ENCODE measurements at places on chromosomes 3 and 15. TPM values are rescaled to one million over a fixed set of nuclear protein-coding genes. Genes with fewer than 3 reads are reported as not detected.

DNA sequence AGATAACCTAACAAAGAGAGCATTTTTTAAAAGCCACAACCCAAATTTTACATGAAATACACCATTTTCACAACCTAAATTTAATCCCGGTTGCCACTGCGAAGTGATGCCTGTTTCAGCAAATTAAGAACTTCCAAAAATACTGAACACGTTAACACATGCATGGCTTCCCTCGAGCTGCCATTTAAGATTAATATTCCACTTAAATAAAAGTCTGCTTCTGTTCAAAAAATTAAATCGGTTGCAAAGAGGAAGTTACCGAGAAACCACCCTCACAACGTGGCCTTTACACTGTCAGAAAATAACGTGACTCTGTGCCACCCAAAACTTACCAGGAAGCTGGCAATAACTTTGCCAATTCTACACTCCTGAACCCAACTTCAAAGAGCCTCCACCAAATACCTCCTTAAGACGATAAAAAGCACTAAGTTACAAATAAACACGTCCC lies 1.2 kb downstream of the TBL1XR1 start:
- DNase-seq = peak; percentile 72

TRH gene
- total RNA-seq = not detected

NRROS gene
- total RNA-seq = 3.7 TPM

DNA sequence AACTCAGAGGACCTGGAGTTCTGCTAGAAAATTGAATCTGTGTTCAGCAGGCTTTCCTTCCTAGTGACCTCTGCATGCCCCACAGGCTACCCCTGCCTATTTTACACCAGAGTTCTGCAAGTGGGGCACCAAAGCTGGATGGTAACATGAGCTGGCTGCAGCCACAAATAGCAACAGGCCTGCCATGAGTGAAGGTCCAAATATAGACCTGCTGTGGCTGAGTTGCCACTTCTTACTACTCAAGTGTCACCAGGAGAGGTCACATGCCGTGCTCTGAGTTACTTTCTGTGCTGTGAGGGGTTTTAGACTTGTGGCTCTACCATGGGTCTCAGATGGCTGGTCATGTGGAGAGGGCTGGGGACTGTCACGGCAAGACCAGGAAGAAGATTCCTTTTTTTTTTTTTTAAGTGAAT lies at the start of gene FSD2:
TSS of gene FSD2 (minus strand) at position 76 of the 413 bp plus-strand sequence. CDS start 18,679 bp downstream, outside the sequence.
- DNase-seq = peak; percentile 89

DNA sequence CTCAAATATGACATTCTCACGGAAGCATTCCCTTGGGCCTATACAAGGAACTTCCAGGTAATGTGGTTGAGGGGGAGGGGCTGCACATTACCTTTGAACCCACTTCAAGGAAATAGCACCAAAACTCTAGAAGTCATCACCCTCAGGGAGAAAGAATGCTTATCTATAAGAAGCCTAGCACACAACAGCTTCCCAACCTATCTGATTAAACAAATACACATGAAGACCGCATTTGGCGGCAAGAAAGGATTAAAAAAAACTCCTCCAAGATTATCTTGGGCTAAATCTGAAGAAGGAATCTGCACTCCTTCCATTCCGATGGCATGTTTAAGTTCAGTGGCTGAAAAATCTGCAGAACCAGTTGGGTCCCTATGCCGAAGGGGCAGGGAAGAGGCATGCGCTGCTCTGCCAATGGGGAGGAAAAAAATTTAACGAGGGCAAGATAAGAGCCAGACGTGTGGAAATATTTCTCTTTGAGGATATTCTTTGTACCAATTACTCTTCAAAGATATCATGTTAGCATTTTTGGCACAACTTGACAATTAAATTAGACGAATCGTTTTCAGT lies 82.0 kb upstream of the WNT5A start:
- DNase-seq = no peak

RBP2 gene
- total RNA-seq = not detected

DNA sequence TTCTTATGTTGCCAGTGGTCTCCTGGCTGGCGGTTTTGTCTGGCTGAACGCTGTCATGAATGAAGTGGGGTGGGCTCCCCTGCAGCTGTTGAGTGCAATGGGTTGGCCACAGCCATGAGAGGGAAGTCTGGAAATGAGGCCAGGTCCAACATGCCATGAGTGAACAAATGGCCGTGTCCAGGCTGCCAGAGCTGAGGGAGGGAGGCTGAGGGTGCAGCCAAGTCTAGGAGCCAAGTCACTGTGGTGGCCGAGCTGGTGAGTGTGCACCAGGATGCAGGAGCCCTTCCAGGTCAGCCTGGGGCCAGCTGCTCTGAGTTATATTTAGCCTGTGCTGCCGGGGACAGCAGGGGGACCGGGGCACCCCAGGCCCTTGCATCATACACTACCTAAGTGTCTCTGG lies 24.7 kb upstream of the PRR23E start:
- DNase-seq = no peak

DNA sequence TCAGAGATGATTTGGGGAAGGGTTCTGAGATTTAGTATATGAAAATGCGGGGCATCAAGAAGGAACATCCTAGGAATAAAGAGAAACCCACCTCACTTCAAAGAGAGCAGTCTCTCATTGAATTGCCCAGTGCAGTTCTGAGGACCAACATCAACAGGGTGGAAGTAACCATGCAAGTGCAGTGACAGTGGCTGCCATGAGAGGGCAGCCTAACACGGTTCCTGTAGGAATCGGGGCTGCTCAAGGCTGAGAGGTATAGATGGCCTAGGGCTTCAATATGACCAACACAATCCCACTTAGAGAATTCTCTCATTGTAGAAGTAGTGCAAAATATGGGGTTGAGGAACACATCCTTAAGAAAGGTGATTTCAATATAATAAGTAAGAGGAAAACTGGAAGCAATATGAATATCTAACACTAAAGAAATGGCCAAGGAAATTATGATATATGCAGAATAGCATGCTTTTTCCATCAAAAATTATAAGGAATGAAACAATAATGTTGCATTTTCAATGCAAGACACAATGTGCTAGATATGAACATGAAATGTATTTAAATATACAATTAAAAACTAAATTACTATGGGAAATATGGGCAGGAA lies 51.1 kb upstream of the ARRDC4 start:
- DNase-seq = peak; percentile 51

- DNase-seq = no peak
These were observed 41.0 kb downstream of the FLNB start for GRCh38 chr3:58049143-58049785.

GRCh38 chr3:127462111-127462655 lies 128.3 kb downstream of the TPRA1 start:
- DNase-seq = no peak

MAP6D1 gene
- total RNA-seq = 1.1 TPM

GRCh38 chr3:169278092-169278491 lies 385.4 kb downstream of the MECOM start:
- DNase-seq = no peak

- DNase-seq = no peak
These were observed 51.0 kb downstream of the REC114 start for GRCh38 chr15:73493922-73494321.

DNA sequence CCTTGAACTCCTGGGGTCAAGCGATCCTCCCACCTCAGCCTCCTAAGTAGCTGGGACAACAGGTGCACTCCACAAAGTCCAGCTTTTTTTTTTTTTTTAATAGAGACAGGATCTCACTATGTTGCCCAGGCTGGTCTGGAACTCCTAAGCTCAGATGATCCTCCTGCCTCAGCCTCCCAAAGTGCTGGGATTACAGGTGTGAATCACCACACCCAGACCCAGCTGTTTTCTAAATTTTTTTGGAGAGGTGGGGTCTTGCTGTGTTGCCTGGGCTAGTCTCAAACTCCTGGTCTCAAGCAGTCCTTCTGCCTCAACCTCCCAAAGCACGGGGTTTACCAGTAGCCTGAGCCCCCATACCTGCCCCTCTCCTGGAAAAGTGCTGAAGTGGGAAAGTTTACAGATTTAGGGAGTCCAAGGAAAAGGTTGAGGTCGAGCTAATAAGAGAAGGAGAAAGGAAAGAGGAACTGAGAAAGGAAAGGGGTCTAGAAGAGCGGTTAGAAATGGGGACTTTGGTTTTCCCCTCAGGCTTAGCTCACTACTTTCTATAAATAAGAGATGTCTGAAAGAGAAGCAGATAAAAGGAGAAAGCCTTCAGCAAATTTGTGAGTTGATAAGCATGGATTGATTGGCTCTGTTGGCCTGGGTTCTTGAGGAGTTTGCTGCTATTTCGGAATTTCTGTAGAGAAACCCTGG lies 23.6 kb downstream of the UBE2E1 start:
- peak; percentile 64 for DNase-seq

GRCh38 chr3:195859846-195860411 lies 48.2 kb upstream of the MUC4 start:
- no peak for DNase-seq

CD276 gene
- total RNA-seq = not detected

GRCh38 chr3:140022066-140022770 lies 87.2 kb downstream of the CLSTN2 start:
- no peak for DNase-seq

DNA sequence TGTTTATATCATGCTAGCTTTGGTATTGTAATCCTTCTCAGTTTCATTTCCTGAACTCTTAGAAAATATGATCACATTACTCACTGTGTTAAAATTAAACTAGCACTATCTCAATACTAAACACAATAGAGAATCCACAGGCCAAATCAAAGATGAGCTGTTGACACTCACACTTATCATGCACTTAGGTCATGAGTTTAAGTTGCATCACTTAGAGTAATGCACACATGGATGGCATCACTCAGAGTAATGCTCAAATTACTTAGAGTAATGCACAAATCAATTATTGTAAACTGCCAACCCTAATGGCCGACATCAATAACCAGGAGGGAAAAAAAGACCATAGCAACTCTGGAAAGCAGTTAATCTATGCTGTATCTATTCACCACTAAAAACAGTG lies 40.0 kb upstream of the MCF2L2 start:
- DNase-seq = no peak

- DNase-seq = no peak
These were observed 786.6 kb upstream of the DPPA4 start for GRCh38 chr3:110123946-110124345.

DNA sequence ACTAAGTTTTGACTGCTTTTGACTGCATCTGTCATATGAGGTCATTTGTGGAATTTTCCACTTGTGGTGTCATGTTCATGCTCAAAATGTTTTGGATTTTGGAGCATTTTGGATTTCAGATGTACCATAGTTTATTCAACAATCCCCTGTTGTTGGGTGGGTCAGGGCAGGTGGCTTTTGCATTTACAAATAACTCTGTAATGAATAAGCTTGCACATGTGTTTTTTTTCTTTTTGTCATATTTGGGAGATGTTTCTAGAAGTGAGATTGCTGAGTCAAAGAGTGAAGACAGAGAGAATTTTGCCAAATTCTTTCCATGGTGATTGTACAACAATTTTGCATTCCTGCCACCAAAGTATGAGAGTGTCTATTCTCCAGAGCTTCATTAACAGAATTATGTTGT lies 62.4 kb upstream of the ADPGK start:
- DNase-seq = no peak

- no peak for DNase-seq
These were observed 38.5 kb downstream of the SCN11A start for GRCh38 chr3:39013289-39013688.

DNA sequence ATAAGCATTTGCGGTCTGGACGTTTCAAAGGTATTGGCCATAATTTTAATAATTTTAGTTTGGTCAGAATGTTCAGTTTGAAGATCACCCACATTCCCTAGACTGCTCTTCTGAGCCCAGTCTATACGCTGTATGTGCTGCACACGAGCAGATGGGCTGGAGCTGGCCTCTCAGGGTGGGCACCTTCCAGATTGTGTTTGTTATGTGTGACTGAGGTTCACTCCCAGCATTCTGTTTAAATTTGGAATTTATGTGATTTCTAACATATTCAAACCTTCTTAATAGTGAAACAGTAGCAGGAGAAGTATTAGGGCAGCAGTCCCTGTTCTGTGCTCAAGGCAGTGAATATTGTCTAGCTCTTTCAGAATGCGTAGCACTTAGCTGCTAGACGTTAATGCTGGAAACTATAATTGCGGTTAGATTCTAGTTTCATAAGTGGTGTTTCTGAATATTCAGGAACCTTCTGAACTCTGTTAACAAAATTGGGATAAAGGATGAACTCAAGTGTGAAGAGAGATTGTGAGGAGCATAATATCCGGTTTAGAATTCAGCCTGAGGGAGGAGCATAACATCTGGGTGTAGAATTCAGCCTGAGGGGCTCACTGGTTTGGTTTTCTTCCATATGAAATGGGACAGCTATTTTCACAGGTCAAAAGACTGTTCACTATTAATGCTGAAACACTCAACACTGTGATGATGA lies 68.6 kb upstream of the RPL35A start:
- DNase-seq = no peak

DNA sequence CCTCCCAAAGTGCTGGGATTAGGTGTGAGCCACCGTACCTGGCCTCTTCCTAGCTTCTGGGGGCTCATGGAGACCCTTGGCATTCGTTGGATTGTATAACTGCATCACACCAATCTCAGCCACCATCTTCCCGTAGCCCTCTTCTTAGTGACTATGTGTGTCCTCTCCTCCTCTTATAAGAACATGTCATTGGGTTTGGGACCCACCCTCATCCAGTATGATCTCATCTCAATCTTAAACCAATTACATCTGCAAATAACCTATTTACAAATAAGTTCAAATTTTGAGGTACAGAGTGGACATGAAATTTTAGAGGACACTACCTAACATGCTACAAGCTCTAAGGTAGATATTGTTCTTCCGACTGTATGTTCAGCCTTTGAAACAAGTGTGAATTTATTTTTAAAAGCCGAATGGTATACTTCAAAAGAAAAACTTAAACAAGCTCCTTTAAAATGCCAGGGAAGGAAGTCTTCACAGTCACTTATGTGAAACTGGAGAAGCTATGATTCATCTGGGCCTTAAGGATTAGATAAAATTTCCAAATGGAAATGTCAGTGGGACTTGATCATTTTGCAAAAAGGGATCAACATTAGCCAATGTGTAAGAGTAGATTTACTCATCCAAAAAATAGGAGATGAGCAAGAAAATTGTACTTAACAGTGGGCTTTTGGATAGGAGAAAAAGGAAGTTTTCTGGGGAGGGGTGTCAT lies 225.7 kb downstream of the MEX3B start:
- no peak for DNase-seq

- peak; percentile 81 for DNase-seq
These were observed 54.9 kb downstream of the SPSB4 start for GRCh38 chr3:141105828-141106628.
